NCI-H1105 treated with DMSO at 0.1 percent for 48 hours (cell line): ENCODE measurements at places on chromosomes 3 and 15.

DNA sequence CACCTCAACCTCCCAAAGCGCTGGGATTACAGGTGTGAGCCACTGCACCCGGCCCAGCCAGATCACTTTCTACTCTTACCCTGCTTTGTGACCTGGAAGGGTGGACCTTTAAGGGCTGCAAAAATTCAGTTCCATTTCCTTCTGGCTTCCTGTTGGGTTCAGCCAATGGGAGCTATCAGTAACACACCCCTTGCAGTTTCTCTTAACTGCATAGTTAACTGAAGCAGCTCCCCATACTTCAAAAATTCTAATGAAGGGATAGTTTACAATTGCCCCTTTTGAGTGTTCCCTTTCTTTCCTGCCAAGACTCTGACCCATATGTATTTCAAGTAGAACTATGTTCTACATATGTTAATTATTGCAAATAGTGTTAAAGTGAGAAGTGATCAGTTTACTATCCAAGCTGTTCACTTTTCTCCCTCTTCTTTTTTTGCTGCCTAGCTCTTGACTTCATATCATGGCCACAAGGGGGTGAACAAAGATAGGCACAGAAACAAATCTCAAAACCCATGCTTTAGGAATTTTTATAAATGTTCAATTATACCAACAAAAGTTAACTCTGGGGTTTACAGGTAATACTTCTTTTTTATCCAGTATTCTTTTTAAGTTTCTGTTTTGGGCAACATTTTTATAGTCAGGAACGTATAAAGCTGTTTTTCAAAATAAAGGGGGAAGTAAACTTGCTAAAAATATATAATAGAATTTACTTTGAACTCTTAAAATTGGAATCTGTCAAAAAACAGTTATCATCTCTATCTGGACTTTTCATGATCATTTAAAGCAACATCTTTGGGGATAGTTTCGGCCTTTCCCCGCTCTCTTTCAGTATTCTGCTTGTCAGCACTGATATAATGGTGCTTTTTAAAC is 8.1 kb downstream of the PGBD4 start:
- peak; percentile 3 for DNase-seq

GRCh38 chr3:148705314-148705713 is 7.6 kb downstream of the AGTR1 start:
- DNase-seq, result no peak

DNA sequence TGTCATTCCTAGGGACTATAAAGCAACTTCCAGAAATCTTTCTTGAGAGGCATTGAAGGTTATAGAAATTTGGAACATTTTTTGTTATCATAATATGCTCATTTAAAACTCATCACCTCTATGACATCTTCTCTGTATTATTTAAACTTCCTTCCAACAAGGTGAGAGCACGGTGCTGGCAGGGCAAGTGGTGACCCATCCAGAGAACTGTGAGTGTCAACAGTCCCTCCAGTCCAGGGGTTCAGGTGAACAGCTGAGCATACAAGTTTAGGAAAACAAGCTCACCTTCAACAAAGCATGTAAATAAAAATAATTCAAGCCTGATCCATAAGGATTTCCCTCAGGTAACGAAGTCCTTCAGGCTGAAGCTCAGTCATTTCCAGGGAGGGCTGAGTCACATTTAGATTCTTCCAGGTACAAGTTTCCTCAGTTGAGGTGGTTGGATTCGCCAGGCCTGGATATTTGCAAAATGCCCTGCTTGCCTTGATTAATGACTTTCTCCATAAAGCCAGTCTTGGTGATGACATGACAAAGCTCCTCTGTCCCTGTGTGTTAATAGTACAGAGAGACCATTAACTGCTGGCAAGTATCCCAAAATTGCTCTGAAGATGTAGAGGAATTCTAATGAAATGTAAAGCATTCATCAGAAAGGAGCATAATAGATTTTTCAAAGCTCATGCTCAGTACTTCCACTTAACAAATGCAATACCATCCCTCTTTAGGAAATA is 263.6 kb upstream of the GADL1 start:
- DNase-seq, result peak; percentile 2

DNA sequence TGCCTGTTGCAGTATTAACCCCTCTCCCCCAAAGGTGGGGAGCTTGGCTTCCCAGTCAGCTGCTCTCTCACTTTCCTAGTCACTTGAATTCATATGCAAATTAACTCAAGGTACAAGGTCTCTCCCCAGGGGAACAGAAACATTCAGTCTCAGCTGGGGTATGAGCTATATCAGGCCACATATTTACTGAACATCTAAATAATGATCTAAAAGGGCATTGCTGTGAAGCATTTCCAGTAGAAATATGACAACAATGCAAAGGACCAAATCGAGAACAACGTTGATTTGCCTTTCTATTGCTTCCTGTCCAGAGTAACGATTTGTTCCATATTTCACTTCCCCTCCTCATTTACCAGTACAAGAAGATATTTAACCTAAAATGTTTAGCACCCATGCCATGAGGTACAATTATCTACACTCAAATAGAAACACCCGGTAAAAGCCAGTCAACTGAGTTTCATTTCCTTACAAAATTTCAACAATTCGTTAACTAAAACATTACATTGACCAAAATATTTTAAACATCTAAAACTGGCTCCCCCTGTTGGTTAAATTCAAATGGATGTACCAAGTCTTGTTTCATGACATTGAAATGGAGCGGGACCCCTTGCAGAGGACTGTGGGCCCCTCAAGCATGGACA is 36.5 kb upstream of the KLHL6 start:
- DNase-seq, result no peak

- DNase-seq, result peak; percentile 6
These were observed 2.8 kb downstream of the ADAMTS17 start for GRCh38 chr15:100338971-100339444.

- DNase-seq, result no peak
These were observed 25.3 kb downstream of the UBXN7 start for GRCh38 chr3:196406811-196407470.

GRCh38 chr3:146203776-146204175 is 42.8 kb upstream of the PLOD2 start:
- DNase-seq, result no peak

GRCh38 chr3:63478990-63479660 is 173.3 kb upstream of the SNTN start:
- DNase-seq, result no peak

- DNase-seq, result peak; percentile 41
These were observed 33.9 kb downstream of the FSTL1 start for GRCh38 chr3:120416868-120417267.

- no peak for DNase-seq
These were observed 136.8 kb downstream of the MEX3B start for GRCh38 chr15:81909011-81909358.

GRCh38 chr3:38549957-38550840 is 54.1 kb downstream of the EXOG start:
- DNase-seq, result no peak

DNA sequence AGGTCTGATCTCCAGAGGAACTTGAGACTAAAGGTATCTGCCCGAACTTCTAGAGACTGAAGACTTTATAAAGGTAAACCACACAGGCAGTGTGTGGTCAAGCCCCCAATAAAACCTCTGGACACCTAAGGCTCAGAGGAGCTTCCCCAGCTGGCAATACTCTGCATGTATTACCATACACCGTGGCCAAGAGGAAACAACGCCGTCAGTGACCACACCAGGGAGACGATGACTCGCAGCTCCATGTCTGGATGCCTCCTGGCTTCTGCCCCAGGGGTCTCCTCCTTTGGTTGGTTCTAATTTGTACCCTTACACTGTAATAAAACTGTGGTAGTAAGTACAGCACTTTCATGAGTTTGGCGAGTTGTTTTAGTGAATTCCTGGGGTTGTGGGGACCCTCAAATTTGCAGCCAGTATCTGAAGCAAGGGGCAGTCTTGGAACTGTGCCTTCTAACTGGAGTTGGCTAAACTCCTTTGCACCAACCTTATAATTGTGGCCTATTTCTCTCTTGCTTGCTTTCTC is 32.1 kb upstream of the BCL2L10 start:
- DNase-seq, result no peak

GRCh38 chr3:52077925-52078324 is 21.6 kb upstream of the DUSP7 start:
- no peak for DNase-seq

GRCh38 chr3:144431134-144431533 is 459.5 kb downstream of the DIPK2A start:
- DNase-seq, result no peak

GRCh38 chr15:35728219-35728940 is 182.4 kb upstream of the DPH6 start:
- peak; percentile 49 for DNase-seq

GRCh38 chr3:332701-333100 is 136.1 kb downstream of the CHL1 start:
- no peak for DNase-seq

- peak; percentile 55 for DNase-seq
These were observed 924 bp upstream of the SIN3A start for GRCh38 chr15:75452364-75452864.
